Foreskin keratinocyte (primary cell): ENCODE measurements at places on chromosomes 2 and 18. TPM values are rescaled to one million over a fixed set of nuclear protein-coding genes. Genes with fewer than 3 reads are reported as not detected.

The PDIA6 gene
- 347 and 395 TPM in 2 replicates for total RNA-seq

The APOB gene
- total RNA-seq, result not detected in 2 replicates

The MREG gene
- 23.5 and 25.9 TPM in 2 replicates for total RNA-seq

The PLGLB2 gene
- total RNA-seq, result 0.24 TPM in 1 of 2 replicates, not detected in the other

The FSHR gene
- total RNA-seq, result not detected in 2 replicates

DNA sequence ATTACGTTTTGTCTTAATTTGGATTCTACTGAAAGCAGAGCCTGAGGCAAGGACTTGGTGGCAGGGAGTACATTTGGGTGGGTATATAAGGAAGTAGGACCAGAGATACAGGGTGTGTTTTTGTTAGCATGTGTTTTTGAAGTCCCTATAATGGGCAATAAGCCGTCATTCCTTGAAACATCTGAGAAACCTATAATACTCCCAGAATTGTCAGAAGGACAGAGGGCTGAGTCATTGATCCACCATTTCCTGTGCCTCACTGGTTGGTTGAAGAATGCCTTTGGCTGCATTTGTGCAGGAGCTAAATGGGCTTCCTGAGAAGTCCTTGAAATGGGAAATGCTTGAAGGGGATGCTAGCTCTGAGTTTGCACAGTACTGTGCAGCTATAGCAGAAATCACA lies 281.8 kb upstream of the ZEB2 start:
- DNase-seq, result peak; percentile 25

GRCh38 chr18:78794071-78794430 lies 185.6 kb upstream of the SALL3 start:
- no peak for DNase-seq

GRCh38 chr2:119688616-119689015 lies 9.6 kb downstream of the TMEM177 start:
- DNase-seq, result no peak

- peak; percentile 94 for DNase-seq
These were observed 8.2 kb downstream of the RND3 start for GRCh38 chr2:150479075-150479915.

DNA sequence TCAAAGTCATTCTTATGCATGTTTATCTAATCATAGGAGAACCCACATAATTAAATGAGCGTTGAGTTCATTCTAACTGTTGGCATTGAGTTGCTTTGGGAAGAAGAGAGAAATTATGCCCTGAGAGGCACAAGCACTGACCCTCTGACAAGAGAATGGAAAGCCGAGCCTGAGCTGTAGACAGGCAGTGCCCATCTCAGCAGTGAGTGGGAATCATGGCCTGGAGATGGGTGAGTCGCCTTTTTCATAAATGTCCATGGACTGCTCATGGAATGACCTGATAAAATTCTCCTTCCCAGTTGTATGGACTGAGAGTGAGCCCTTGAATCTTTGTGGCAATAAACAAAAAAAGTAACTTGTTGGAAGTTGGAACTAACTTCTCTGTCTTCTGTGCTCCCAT lies 21.4 kb upstream of the MYO3B start:
- DNase-seq, result no peak

- no peak for DNase-seq
These were observed 214.5 kb downstream of the EN1 start for GRCh38 chr2:118632921-118633320.

DNA sequence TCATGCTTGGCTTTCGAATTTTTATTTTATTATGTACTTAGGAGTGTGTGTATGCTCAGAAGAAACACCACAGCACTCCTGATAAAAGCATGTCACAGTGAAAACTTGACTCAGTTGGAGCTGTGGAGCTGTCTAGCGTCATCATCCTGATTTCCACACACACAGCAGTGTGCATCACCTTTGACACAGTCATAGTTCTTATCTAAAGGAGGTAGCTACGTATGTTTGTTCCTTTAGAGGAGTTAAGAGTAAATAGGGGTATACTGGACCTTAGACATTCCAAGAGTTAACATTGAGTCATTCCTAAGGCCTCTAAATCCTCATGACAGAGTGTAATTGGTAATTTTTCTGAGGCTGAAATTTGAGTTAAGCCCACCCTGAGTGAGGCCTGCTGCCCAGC lies 96.9 kb downstream of the PHLPP1 start:
- no peak for DNase-seq

DNA sequence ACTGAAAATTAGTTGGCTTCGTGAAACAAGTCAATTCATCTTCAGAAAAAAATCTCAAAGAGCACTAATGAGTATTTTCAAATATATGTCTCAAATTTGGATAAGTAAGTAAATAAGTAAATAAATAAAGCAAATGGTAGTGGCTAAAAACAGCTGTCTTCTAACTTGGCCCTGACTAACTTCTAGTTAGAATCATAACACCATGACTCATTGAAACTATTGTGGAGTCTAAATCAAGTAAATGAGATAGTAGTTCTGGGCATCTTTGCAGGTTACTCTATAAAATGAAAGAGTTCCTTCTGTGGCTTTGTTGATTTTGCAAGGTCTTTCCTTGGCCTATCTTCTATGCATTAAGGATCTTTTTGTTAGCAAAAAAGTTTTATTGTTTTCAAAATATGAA lies 110.7 kb downstream of the SLC8A1 start:
- DNase-seq, result no peak

GRCh38 chr18:32966141-32966540 lies 193.3 kb upstream of the KLHL14 start:
- no peak for DNase-seq

GRCh38 chr2:161844822-161845221 lies 220.6 kb downstream of the SLC4A10 start:
- no peak for DNase-seq

GRCh38 chr18:25704071-25704470 lies 352.1 kb upstream of the ZNF521 start:
- DNase-seq, result no peak

DNA sequence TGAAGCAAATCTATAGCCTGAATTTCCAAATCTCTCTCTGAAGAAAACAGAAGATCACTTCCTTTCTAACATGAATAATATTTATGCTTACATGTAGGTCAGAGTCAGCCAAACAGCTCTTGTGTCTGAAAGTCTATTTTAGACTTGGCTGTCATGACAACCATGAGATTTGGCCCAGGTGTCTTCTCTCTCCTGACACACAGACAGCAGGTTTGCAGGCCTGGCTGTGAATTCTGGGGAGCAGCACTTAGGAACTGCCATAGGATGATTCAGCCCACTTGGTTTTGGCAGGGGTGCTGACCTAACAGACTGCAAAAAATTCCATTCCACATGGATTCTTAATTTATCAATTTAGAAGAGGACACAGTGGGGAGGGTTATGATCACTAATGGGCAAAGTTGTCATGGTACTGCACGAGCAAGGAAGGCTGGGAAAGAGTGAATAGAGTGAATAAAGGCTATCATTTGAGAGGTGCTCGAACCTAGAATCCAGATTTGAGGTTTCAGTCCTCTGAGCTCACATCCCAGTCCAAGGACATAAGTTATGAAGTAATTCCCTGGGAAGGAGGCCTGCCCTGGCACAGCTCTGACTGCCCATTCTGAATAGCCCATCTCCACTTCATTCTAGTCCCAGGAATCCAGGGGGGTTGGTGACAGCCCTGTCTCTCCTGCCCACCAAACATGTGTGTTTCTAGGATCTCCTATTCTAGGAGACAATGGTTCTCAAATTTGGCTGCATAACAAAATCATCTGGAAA lies 453.9 kb upstream of the TRIB2 start:
- peak; percentile 60 for DNase-seq

GRCh38 chr2:119126650-119127049 lies 31.9 kb downstream of the C1QL2 start:
- DNase-seq, result peak; percentile 13

GRCh38 chr18:59551902-59552635 lies 145.2 kb downstream of the CCBE1 start:
- no peak for DNase-seq

GRCh38 chr2:39623917-39624316 lies 41.8 kb upstream of the TMEM178A start:
- no peak for DNase-seq

DNA sequence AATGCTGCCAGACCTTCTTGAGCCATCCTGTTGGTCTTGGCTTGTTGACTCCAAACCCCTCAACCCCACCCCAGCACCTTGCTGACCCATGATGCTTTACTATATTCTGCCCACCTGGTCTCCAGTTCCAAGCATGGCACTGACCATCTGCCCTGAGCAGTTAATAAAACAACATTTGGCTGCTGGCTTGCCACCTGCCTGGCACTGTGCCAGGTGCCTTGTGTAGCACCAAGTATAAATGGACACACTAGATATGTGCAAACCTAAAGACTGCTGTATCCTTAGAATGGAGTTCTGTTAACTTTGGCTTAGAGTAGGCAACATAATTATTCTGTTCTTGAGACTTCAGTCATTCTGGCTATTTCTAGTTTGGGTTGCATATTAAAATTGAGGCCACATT lies 91.4 kb downstream of the ACSL3 start:
- DNase-seq, result no peak
